ENCODE measurements at places on chromosomes 7 and 10.

GRCh38 chr10:79295563-79295962 lies 51.7 kb upstream of the PPIF start:
- DNase-seq = no peak

DNA sequence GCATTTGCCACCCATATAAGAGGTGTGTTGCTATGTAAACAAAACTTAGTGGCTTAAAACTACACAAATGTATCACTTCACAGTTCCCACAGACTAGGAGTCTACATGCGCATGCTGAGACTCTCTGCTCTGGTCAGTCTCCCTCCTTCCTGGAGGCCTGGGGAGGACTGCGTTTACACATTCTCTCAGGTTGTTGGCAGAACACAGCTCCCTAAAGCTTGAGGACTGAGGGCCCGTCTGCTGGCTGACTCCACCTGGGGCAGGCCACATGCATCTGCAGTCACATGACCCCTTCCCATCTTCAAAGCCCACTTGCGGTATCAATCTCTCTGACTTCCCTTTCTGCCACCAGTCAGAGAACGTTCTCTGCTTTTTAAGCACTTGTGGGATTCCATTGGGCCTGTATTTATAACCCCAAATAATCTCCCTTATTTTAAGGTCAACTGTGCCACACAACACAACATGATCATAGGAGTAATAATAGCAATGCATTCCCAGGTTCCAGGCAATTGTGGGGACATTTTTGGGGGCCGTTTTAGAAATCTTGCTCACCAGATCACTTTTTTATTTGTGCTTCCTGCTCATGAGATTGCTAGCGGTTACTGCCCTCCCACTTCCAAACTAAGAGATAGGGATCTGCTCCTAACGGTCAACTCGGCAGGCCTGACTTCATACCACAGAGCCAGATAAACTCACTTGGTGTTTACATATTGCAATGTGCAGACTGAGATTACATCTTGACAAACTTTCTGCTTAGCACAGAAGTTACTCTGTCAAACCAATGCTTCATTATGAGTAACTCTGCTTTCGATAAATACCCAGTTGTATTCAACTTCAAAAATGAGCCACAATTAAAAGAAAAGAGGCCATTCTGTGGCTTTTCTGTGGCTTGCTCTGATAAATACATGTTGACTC lies 96.3 kb downstream of the ALOX5 start:
- no peak for DNase-seq

- DNase-seq = no peak
Observed at GRCh38 chr7:147033641-147034040, 917.0 kb downstream of the CNTNAP2 start.

- no peak for DNase-seq
Observed at GRCh38 chr10:102931643-102932042, 13.5 kb downstream of the CNNM2 start.

DNA sequence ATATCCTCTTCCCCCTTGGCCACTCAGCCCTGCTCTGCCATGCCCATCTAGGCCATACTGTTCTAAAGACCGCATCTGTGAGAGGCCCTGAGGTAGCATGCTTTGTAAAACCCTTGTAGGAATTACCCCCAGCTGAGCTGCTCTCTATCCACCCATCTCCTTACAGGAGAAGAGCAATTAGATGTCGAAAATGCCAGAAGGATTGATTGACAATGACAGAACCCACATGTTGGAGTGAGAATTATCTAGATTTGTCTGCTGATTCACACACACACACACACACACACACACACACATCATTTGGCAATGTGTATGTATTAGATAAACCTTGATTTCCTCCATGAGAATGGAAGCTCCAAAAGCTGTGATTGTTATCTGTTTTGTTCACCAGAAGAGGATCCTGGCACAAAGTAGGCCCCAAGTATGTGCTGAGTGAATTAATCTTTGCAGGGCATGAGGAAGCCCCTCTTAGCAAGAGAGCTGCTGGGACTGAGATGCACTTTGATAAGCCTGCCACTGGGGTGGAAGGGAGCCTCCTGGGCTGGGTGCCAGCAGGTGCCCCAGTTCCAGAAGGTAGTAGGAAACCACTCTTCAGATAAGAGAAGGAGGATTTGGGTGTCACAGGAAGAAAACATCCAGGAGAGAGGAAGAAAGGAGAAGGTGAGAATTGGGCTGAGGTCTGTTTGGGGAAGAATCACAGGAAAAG lies 187.5 kb upstream of the ADO start:
- DNase-seq = no peak

DNA sequence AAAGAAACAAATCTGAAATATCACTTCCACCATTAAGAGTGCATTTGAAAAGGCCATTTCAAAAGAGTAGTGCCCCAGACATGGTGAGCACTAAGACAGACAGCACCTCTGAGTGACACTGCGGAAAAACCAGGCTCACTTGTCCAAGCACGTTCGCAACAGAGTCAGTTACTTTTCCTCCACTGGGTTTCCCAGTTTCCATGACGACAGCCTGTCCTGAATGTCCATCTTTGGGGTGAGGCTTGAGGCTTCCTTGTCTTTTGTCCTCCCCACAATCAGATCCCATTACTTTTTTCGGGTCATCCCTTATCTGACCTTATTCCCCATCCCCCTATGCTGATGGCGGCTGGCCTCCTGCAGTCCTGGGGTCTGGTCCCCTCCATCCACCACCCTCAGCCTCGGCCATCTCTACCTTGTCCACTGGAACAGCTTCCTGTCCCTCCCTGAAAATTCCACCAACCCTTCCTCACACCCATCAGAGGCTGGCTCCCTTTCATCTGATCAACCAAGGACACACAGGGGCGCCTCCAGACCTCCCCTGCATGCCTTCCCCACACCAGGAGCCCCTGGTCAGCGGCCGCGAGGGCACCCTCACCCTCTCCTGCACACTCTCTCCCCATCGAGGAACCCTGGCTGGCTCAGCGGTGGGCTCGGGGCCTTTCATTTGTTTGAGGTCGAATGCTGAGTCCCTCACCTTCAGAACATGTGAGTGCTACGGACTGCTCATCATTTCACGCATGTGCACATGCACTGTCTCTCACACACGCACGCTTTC lies 363.6 kb downstream of the DNAJB6 start:
- no peak for DNase-seq

DNA sequence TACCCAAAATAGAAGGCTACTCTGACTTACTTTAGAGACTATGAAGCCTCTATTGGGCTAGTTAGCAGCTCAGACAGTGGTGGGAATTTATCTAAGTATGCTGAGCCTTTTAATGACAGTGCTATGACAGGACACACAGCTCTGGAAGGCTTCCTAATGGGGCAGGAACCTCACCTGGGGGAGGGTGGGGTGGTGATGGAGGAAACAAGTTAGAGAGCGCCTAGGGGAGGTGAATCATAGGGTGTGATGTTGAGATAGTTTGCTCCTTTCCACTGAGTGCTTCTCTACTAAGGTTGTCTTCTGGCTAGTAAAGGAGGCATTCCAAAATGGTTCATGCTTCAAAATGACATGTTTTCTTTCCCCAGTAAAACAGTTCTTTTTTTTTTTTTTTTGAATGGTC lies 42.1 kb downstream of the PPP1R9A start:
- DNase-seq = no peak

- no peak for DNase-seq
Observed at GRCh38 chr7:95469187-95469586, 16.6 kb upstream of the ASB4 start.

- no peak for DNase-seq
Observed at GRCh38 chr10:34491678-34492077, 323.4 kb downstream of the PARD3 start.

DNA sequence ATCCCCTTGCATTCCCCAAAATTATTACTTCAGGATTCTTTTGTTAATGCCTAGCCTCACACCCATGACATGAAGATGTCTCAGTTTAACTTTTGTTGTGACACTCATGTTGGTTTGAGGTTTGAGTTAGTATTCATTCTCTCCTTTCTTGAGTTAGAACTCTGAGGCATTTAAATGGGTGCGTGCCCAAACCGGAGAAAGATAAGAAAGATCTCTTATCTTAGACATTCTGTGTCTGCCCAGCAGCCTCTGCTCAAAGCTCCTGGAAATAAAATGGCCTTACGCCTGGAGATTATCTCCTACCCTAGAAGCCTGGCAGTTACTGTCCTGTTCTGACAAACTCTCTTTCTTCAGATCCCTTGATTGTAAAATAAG lies 26.3 kb downstream of the WBP1L start:
- DNase-seq = no peak

GRCh38 chr10:130301021-130301892 lies 165.1 kb downstream of the GLRX3 start:
- DNase-seq = no peak
